ENCODE measurements at places on chromosomes 7 and 10.

- peak; percentile 94 for DNase-seq
Observed at GRCh38 chr10:12638103-12638502, 288.8 kb downstream of the CAMK1D start.

GRCh38 chr10:111081595-111081994 is 4.8 kb downstream of the ADRA2A start:
- DNase-seq, result no peak

DNA sequence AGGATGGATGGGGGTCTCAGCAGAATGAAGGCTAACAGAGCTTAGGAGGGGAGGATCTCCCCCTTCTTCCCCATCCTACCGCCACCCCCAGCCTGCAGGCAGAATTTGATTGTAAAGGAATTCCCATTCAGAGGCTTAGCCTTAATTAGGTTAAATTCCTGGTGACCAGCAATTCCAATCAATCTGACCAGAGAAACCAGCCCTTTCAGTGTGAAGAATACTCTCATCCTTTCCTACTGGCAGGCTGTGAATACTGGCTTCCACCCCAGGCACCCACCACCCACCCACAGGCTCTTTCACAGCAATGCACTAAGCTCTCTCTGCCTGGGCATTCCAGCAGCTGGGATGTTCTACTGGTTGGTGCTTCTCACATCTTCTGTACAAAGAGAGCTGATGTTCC is 137.9 kb upstream of the LYZL1 start:
- DNase-seq, result no peak

- DNase-seq, result peak; percentile 62
Observed at GRCh38 chr7:7681191-7681935, 37.0 kb downstream of the RPA3 start.

GRCh38 chr7:85535974-85536729 is 349.3 kb upstream of the SEMA3D start:
- no peak for DNase-seq

DNA sequence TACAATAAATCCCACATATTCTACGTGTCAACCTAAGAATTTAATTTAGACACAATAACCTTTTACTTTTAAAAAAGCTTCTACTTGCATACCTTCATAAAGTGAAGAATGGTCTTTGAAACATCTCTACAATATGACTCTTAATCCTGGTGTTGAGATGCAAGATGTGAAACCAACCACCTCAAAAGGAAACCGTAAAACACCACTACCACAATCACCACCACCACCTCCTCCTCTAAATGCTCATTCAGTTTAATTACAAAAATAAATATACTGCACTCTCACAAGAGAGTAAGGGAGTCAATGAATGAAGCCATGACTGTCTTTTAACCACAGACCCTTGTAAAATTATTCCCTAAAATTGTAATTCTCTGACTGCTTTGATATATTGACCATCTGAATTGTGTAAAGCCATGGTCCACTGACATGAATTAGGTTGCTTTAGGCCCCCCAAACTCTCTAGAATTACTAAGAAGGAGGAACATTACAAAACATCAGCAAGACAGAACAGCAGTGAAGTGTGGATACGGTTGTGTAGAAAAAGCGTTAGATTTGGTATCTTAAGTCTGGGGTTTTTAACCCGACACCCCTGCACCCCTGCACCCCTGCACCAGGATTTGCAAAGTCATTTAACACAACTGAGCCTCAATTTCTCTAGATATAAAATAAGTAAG is 171.4 kb downstream of the SFMBT2 start:
- DNase-seq, result no peak

GRCh38 chr10:133158756-133159610 is 1.0 kb upstream of the KNDC1 start:
- peak; percentile 72 for DNase-seq

DNA sequence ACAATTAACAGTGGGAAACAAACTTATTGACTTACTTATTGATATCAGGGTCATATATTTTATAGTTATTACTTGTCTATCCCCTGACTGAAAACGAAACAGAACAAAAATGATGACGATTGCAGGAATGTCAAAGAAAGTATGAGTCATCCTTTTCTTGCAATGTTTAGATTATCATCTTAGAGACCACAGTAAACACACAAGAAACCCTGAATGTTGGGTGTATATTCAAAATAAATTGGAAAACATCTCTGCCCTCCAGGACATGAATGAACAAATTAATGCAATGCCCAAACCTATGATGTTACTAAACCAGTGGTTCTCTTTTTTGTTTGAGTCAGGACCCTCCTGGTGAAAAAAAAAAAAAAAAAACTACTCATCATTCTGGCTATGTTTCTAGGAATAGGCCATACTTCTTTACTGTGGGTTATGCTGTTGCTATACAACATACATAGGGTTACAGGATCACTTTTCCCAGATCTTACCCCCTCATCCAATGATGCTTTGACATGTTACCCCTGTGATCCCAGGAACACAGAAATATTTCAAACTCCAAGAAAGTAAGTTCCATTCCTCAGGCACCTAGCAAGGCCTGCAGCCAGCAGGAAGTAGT is 623.4 kb upstream of the IGFBP3 start:
- no peak for DNase-seq

DNA sequence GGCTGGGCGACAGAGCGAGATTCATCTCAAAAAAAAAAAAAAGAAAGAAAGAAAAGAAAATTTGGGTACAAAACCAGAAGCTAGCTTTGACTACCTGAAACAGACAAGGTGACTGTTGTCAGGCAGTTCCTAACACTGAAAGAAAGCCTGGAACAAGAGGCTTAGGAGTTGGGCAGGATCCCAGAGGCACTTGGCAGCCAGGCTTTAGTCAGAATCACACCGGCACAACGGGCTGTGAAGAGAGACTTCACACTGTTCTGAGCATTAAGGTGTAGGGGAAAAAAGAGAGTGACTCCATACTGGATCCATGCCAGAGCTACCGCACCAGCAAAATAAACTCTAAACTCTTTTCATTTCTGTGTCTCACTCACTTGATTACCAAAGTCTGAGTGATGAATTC is 130.8 kb downstream of the ZNF467 start:
- no peak for DNase-seq

DNA sequence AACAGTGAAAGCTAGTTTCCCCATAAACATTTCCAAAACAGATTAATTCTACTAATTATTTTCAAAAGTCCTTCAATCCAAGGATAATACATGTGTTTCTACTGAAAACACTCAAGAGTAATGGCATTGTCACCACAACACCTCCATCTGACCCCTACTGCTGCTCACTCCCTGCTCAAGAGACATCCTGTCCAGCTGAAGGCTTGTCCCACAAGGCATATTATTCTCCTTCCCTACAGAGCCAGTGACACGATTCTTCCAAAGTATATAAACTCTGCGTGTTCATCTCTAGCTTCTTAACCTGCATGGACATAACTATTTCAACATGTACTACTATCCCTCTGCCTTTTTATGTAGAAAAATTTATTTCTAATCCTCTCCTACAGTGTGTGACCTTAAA is 182.1 kb downstream of the CPEB3 start:
- DNase-seq, result no peak

- no peak for DNase-seq
Observed at GRCh38 chr7:40311307-40311706, 176.5 kb downstream of the SUGCT start.

GRCh38 chr7:64602086-64602485 is 39.2 kb upstream of the ZNF680 start:
- DNase-seq, result no peak

DNA sequence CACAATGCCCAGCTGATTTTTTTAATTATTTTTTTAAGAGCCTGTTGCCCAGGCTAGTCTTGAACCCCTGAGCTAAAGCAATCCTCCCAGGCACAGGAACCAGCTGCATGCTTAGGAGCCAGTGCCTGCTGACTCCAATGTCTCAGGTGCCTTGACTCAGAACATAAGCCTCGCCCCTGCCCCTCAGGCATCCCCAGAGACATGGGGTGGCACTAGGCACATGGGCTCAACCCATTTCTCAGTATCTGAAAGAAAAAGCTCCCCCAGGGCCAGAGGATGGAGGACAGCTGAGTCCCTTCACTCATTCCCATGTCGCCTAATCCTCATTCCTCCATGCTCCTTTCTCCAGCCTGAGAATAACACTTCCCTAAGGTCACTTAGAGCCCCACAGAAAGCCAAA is 39.1 kb downstream of the KCNH2 start:
- no peak for DNase-seq

- DNase-seq, result no peak
Observed at GRCh38 chr10:42864575-42864974, 82.0 kb downstream of the BMS1 start.

DNA sequence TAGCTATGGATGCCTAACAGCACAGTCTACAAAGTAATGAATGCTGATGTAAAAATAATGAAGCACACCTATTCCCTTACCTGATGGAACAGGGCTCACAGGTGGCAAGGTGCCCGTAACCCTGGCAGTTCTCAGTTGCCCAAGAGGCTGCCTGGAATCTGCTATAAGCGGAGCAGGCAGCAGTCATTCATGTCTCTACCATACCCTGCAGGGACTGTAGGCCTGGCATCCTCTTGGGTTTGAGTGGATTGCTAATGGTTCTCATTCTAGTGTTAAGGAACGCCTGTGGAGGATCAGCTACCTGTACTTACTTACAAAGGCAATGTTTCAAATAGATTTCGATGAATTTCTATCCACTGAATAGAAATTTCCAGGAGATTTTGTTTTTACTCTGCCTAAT is 38.4 kb downstream of the BAIAP2L1 start:
- DNase-seq, result no peak

GRCh38 chr10:70761031-70761601 is 24.1 kb downstream of the TBATA start:
- DNase-seq, result no peak

DNA sequence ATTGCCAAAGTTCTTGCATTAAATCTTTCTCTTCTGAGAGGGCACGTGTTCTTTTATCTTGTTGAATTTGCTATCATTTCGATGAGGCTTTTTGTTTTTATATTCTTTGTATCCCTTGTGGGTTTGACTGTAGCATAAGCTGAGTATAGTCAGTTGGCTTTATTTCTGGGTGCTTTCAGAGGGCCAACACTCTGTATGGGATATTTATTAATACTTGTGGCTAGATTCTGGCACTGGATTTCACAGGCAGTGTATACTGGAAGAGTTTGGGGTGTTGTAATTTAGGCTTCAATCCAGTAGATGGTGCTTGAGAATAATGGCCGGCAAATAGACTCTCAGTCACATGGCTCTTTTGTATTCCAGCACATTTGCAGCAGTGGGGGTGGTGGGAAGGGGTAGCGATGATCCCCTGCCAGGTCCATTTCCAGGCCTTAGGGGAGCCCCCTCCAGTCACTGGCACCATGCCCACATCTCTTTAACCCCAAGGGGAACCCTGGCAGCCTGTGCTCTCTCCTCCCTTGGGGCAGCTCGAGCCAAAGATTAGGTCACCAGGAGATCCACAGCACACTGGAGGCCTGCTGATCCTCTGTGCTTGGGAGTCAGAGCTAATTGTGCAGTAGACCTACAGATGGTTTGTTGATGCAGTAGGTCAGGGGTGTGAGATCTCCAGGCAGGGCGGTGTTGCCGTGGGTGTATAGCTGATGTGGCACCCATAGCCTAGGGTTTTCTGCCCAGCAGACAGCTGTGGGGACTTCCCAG is 81.8 kb downstream of the PTPN20 start:
- no peak for DNase-seq

DNA sequence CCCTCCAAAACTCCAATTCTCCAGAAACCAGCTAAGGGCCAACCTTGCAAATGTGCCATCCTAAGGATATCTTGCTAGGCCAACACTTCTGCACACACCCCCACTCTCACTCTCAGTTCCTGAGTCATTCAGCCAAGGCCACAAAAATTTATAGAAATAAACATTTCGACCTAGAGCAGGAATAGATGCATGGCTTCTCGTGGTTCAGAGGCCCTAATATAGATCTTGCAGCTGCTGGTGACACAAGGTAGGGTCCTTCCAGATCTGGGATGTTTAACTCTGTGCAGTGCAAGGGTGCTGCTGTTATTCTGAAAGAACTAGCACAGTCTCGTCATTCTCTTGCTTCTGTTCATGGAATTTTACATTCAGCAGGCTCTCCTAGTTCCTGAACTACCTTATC is 369.3 kb downstream of the CALN1 start:
- DNase-seq, result no peak

DNA sequence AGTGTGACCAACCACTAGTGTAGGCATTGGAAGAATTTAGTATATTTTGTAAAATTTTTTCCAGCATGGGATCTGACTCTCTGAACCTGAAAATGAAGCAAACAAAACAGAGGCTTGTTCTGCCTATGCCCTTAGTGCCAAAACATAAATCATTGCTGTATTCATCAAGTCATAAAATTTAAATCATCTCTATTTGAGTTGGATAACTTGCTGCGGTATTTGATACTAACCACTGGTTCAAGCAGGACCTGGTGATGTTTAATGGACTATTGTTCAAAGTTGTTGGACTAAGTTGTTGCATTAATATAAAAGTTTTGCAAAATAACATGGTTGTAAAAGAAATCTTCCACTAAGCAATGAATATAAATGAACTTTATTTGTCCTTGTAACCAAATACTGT is 19.8 kb upstream of the RPA3 start:
- DNase-seq, result no peak

- peak; percentile 88 for DNase-seq
Observed at GRCh38 chr10:3365630-3366029, 193.0 kb upstream of the PITRM1 start.

DNA sequence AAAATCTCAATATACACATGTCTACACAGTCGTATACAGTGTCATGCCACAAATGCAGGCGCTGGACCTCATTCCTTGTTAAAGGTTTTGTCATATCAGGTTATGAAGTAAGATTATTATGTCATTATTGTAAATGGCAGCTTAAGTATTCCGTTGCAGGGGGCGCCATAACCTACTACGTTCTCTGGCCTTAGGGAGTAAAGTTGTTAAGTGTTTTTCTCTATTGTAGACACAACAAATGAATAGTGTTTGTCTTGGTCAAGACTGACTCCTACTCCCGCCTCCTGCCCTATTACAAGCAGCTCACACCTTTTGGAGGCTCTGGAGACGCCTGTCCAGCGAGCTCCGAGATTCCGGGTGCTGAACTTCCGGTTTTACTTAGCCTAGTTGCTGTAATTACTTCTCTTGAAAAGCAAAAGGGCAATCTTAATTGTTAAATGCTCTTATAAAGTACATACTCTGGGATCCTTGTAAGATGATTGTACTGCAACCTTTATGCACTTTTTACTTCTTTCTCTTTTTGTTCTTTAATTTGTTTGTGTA is 994 bp downstream of the GATAD1 start:
- DNase-seq, result peak; percentile 54

DNA sequence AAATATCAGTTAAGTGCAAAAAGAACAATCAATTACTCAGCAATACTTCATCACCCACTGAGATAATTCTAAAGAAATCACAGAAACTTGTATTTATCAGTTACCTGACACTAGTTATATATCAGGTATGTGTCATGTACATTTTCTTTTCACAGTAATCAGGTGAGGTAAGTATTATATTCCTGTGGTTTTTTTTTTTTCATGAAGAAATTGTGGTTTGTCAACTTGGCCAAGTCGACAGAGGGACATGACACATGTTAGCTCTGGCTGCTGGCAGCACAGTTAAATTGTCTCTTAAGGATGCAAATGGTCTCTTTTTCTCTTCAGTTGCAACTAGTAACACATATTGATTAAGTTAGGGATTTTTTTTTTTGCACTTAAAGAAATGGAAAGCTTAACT is 13.7 kb upstream of the GPR141 start:
- DNase-seq, result no peak

- DNase-seq, result no peak
Observed at GRCh38 chr10:21069278-21069677, 172.2 kb upstream of the NEBL start.
